Fibroblast of lung (primary cell): ENCODE measurements at places on chromosomes 4 and X. TPM values are rescaled to one million over a fixed set of nuclear protein-coding genes. Genes with fewer than 3 reads are reported as not detected.

PDGFRA gene
- total RNA-seq: 350 and 363 TPM in 2 replicates

TMPRSS11F gene
- not detected in 2 replicates for total RNA-seq

UXT gene
- total RNA-seq: 111 and 143 TPM in 2 replicates

GRCh38 chr4:7539659-7540058 is 104.9 kb upstream of the PSAPL1 start:
- peak; percentile 7 for DNase-seq

DNA sequence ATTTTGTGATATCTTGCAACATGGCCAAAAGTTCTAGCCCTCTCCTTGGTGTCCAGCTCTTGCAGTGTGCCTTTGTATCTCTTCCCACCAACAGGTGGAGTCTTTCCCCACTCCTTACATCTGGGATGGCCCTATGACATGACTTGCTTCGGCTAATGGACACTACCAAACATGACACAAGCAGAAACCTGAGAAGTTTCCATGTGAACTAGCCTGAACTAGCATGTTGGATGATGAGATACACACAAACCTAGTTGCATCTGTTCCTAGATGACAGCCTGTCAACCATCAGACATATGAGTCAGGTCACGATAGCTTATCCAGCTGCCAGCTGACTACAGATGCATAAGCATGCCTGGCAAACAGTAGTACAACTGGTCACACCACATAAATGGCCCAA is 207.5 kb upstream of the FTHL17 start:
- DNase-seq: no peak

GRCh38 chr4:174383783-174384182 is 100.1 kb downstream of the CEP44 start:
- DNase-seq: no peak
